Renal cortex interstitium (tissue), 15 donors: ENCODE measurements at places on chromosomes 16 and 17.

DNA sequence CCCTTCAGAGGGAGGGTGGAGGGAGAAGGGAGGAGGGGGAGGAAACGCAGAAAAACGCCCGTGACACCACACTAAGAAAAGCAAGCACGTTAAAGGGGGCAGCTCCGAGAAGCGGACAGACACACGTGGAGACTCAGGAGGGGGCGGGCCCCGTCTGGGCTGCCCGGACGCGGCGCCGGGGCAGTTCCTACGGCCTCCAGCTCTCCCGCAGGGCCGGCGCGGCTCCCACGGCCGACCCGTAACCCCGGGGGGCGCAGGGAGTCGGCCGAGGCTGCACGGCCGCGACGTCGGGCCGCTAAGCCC is 362 bp downstream of the KLHDC4 start:
- DNase-seq, result no peak

DNA sequence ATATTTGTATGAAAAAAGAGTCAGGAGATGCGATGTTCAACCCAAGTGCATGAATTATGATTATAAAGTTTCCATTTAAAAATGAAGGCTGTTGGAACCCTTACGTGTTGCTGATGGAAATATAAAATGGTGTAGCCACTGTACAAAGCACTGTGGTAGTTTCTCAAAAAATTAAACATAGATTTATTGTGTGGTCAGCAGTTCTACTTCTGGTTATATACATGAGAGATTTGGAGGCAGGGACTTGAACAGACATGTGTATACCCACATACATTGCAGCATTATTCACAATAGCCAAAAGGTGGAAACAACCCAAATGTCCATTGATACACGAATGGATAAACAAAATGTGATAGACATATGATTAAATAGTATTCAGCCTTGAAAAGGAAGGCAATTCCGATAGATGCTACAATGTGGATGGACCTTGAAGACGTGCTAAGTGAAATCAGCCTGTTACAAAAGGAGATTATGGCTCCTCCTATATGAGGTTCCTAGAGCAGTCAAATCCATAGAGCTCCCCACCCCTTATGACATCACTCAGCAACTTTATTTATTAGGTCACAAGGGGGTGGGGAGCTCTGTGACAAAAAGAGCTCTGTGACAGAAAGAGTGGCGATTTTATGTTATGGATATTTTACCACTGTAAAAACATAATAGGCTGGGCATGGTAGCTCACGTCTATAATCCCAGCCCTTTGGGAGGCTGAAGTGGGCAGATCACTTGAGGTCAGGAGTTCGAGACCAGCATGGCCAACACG is 106.7 kb downstream of the MSI2 start:
- no peak for DNase-seq

DNA sequence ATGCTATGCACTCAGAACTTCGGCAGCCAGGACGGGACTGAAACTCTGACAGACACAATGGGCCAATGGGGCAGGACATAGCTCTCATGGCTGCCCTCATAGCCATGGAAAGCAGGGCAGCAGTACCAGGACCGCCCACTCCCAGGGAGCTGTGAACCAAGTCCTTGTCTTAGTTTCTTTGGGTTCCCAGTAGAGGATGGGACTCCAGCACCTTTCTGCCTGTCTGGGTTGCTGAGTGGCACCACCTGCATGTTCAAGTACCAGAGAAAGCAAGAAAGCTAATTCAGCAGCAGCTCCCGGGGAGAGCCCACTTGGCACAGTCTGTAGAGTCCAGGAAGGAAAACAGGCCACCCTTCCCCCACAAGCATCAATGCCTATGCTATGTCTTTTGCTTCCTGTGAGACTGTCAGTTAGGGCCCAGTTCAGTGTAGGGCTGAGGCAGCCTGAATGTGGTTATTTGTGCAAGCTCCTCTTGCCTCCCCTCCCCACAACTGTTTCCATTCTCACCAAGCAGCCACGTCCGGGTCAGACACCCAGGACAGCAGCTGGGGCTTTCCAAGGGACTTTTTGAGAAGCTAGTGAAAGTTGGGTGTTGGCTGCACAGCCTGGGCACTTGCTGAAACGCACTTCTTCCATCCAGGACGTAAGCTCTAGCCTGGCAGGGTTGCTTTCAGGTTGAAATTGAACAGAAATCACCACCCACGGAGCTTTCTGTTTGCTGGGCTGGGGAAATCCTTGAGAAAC is 7.8 kb downstream of the SUPT4H1 start:
- DNase-seq, result no peak

DNA sequence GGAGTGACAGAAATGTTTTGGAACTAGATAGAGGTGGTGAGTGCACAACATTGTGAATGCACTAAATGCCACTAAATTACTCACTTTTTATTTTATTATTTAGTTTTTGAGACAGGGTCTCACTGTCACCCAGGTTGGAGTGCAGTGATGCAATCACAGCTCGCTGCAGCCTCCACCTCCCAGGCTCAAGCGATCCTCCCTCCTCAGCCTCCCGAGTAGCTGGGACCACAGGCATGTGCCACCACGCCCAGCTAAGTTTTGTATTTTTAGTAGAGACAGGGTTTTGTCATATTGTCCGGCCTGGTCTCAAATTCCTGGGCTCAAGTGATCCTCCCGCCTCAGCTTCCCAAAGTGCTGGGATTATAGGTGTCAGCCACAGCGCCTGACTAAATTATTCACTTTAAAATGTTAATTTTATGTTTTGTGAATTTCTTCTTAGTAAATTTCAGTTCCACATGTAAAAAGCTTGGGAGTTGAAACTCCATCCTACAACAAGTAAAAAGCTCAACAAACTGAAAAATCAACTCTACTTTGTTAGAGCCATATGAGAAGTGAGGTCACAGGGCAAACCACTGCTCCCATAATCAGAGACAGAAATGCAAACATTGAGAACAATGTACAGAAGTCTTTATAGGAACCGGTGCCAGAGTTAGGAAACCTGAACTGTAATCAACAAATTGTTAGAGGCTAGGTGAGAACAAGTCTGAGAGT is 13.8 kb upstream of the SLC5A10 start:
- no peak for DNase-seq

DNA sequence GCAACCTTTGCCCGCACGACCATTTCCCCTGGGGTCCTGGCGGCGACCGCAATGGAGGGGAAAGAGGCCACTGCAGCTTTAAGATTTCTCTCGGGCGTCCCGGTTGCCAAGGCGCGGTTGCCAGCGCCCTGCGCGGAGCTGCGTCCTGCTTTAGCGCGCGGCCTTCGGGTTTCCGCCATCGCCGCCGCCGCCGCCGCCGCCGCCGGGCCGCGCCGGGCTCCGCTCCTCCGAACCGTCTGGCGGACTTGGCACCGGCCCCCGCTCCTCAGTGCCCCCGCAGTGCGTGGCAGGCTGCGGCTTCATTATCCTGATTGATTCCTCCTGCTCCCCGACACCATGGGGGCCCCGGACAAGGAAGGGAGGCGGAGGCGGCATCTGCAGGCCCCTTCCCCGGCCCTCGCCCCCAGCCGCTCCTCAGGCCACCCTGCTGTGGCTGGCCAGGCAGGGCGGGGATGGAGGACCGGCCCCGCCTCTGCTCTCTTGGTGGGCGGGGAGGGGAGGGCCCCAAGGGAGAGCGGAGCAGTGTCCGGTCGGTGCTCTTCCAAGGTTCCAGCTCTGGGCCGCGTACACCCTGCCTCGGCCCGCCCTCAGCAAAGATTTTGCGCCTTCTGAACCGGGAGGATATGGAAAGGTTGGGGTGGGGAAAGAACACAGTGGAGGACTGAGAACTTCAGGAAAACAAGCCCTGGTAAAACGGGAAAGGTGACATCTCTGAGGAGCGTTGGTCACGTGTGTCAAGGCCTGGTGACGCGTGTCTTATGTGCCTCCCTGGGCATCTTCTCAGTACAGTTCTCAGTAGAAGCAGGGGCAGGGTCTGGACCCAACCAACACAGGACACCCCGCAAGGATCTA is 34.0 kb downstream of the NEUROD2 start:
- DNase-seq, result peak; percentile 52

DNA sequence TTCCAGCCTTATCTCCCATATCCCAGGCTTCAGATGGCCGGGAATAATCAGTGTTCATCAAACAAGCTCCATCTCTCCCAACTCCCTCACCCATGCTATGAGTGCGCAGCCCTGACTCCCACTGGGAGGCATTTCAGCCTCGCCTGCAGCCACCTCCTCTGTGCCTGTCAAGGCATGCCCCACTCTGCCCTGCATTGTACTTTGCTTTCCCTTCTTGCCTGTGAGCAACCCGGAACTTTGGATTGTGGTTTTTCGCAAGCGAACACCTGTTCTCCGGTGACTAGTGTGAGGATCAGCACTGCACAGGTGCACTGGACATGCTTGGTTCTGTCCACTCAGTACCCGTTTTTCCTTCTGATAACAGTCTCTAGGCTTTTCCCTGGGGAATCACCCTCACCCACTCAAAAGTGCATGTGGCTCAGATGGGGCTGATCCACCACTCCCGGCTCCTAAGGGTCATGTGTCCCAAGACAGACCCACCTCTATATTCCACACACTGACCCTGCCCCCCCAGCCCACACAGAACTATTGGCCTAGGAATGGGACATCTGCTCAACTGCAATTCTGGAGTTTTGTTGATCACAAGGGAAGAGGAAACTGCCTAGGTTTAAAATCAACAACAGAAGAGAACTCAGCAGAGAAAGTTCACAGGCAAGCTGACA is 9.1 kb downstream of the CHST6 start:
- DNase-seq, result no peak

- no peak for DNase-seq
Observed at GRCh38 chr17:35239823-35240222, 3.0 kb upstream of the SLFN5 start.

- no peak for DNase-seq
Observed at GRCh38 chr16:84115919-84116719, 623 bp downstream of the MBTPS1 start.

GRCh38 chr17:1480747-1481465 is 11.6 kb downstream of the MYO1C start:
- DNase-seq, result no peak

- DNase-seq, result no peak
Observed at GRCh38 chr16:17155485-17155884, 315.3 kb downstream of the XYLT1 start.

DNA sequence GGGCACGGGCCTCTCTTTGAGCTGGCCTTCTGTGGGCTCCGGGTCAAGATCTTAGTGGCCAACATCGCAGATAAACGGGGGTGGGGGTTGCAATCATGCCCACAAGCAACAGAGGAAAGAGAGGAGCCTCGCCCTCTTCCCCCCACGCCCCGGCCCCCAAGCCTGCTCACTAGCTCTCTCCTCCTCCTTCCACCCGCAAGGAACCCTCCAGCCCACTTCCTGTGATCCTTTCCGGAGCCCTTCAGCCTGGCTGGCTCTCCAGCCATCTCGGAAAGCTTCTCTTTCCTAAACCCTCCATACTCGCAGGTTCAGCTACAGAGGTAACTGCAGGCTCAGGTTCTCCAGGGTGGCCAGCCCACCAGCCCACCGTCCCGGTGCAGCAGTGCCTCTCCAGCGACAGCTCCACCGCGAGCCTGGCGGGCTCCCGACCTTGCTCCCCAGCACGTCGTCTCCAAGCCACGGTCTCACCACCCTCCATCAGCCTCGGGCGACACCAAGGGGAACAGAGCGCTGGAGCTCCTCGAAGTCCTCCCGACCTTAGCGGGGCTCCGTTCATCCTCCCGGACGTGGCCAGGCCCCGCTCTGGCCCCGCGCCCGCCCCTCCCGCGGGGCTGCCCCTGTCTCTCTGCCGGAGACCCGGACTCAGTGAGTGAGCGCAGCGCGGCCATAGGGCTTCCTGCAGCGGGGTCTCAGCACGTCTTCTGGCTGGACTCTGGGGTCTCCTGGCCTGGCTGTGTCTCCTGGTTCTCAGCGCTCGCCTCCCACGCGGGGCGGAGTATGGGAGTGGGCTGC is 12.9 kb upstream of the ODF4 start:
- no peak for DNase-seq

- DNase-seq, result no peak
Observed at GRCh38 chr17:7552621-7553051, 3.8 kb downstream of the TNFSF12 start.

DNA sequence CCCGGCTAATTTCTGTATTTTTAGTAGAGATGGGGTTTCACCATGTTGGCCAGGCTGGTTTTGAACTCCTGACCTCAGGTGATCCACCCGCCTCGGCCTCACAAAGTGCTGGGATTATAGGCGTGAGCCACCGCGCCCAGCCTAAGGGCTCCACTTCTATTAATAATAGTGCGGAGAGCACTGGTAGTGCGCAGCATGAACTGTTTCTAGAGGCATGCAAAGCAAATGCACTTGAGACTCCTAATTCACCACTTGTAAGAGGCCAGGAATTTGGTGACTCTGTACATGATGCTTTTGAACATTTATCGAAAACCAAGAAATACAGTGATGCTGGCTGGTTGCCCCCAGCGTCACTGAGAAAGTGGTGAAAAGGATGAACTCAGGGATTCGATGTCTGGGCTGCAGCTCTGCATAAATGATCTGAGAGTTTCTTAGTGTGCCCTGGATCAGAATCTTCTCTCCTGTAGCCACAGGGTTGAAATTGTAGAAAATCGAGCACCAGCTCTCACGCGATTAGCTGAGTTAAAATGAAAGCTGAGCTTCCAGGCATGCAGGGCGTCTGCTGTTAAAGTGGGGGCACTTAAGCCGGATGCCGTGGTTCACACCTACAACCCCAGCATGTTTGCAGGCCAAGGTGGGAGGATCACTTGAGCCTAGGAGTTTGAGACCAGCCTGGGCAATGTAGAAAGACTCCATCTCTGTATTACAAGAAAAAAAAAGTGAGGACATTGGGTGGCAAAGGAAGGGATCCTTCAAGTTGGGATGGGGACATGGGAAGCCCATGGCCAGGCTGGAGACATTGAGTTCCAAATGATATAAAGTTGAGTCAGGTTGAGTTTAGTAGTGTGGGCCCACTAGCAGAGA is 4.8 kb downstream of the RNF213 start:
- no peak for DNase-seq

GRCh38 chr16:86848821-86849220 is 270.5 kb downstream of the FOXL1 start:
- no peak for DNase-seq

DNA sequence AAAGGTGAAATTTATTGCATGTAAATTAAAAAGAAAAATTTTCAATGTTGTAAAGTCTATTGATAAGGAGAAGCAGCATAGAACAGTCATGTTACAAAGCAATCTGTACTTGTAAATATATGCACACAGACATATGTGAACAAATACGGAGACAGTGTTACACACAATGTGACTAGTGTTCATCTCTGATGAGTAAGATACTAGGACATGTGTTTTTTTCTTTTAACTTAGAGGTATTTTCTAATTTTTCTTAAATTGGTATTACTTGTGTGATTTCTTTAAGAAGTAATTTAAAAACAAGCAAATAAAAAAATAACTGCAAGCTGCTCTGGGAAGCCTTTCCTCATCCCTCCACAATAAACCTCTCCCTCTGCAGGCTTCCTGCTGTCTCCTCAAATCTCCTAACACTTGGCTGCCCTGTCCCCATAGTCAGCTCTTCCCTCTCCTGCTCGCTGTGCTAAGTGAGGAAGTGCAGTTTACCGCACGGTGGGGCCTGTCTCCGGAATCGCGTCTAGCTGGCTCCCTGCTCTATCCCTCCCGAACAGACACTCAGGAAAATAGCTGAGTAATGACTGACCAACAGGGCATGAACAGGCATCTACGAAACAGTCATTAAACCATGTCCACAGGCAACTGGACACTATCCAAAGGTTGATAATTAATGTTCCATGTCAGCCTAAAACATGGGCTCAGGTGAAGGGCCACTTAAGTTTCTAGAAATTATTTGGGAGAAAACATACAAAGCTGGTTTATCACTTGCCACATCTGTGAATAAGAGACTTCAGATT is 35.9 kb downstream of the CMTM4 start:
- peak; percentile 51 for DNase-seq
